Upper lobe of left lung (tissue), 6 donors: ENCODE measurements at places on chromosomes 12 and 14. TPM values are rescaled to one million over a fixed set of nuclear protein-coding genes. Genes with fewer than 3 reads are reported as not detected.

Gene KRT8
- 331 TPM for total RNA-seq

Gene FZD10
- 0.46 TPM for total RNA-seq

Gene PTGR2
- total RNA-seq: 15.0 TPM

Gene NYNRIN
- 10.6 TPM for total RNA-seq

Gene TCL1B
- not detected for total RNA-seq

Gene MYF6
- not detected for total RNA-seq

Gene TBC1D30
- total RNA-seq: 35.2 TPM

Gene BCL11B
- total RNA-seq: 2.1 TPM

Gene KRT5
- total RNA-seq: 4.7 TPM

Gene STAC3
- 10.5 TPM for total RNA-seq

Gene SERPINA10
- total RNA-seq: not detected

Gene PIK3C2G
- 0.39 TPM for total RNA-seq

Gene SERPINA3
- total RNA-seq: 51.5 TPM

Gene OAS1
- total RNA-seq: 43.0 TPM

Gene SLC2A13
- total RNA-seq: 23.0 TPM

Gene PIANP
- total RNA-seq: 0.83 TPM

Gene KRT2
- total RNA-seq: not detected

Gene MGAT4C
- total RNA-seq: not detected

Gene BLTP3B
- total RNA-seq: 30.4 TPM

GRCh38 chr14:103348154-103348553 is 14.1 kb downstream of the EIF5 start:
- H3K4me3 ChIP-seq: no peak overlapping the region
- no peaks in the 10 kb centered on the region for H3K27me3 ChIP-seq
- H3K36me3 ChIP-seq: peaks cover 5% of the 10 kb centered on the region
- DNase-seq: no peak
- H3K27ac ChIP-seq: no peak overlapping the region
- no peaks in the 10 kb centered on the region for H3K4me1 ChIP-seq

DNA sequence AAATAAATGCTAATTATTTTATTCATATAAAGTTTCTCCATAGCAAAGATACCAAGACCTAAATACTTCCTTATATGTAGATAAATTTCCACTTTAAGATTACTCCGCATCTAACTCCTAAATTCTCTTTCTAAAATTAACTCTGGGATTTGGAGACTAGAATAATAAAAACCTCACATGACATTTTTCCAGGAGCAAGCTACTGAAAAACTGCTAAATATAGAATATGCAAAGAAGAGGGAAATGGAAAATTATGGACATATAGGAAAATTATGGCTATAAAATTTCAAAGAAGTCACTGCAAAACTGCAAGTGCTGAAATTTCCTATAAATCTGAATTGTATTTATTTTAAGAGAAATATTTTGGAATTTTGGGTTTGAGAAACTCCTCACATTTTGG is 186.2 kb downstream of the DUSP6 start:
- H3K4me1 ChIP-seq: peaks cover 14% of the 10 kb centered on the region
- H3K27ac ChIP-seq: no peak overlapping the region
- no peak for DNase-seq
- no peak overlapping the region for H3K4me3 ChIP-seq
- no peaks in the 10 kb centered on the region for H3K36me3 ChIP-seq

- DNase-seq: no peak
- H3K4me1 ChIP-seq: no peaks in the 10 kb centered on the region
- no peak overlapping the region for H3K4me3 ChIP-seq
- no peak overlapping the region for H3K27ac ChIP-seq
- H3K36me3 ChIP-seq: no peaks in the 10 kb centered on the region
Measured at GRCh38 chr12:5777451-5777850, 167.6 kb downstream of the ANO2 start.

- peaks cover 8% of the 10 kb centered on the region for H3K27me3 ChIP-seq
- H3K27ac ChIP-seq: no peak overlapping the region
- DNase-seq: no peak
Measured at GRCh38 chr14:60326274-60326673, 77.3 kb downstream of the PPM1A start.

- H3K4me3 ChIP-seq: no peak overlapping the region
- H3K27me3 ChIP-seq: no peaks in the 10 kb centered on the region
- H3K4me1 ChIP-seq: peaks cover 28% of the 10 kb centered on the region
- H3K27ac ChIP-seq: peak overlapping the region; percentile 41
Measured at GRCh38 chr12:49987625-49988303, 15.0 kb downstream of the AQP6 start.

- H3K4me1 ChIP-seq: no peaks in the 10 kb centered on the region
- H3K4me3 ChIP-seq: no peak overlapping the region
- H3K27me3 ChIP-seq: no peaks in the 10 kb centered on the region
- H3K36me3 ChIP-seq: no peaks in the 10 kb centered on the region
Measured at GRCh38 chr12:117593815-117594400, 232.5 kb upstream of the NOS1 start.

GRCh38 chr14:23916004-23916403 is 37.6 kb upstream of the DHRS4 start:
- peaks cover 8% of the 10 kb centered on the region for H3K4me1 ChIP-seq
- no peak overlapping the region for H3K4me3 ChIP-seq
- H3K36me3 ChIP-seq: no peaks in the 10 kb centered on the region
- no peaks in the 10 kb centered on the region for H3K27me3 ChIP-seq
- H3K27ac ChIP-seq: no peak overlapping the region

GRCh38 chr12:122740351-122740750 is 9.7 kb upstream of the HCAR1 start:
- H3K27ac ChIP-seq: no peak overlapping the region
- no peak overlapping the region for H3K4me3 ChIP-seq
- H3K4me1 ChIP-seq: no peaks in the 10 kb centered on the region
- no peaks in the 10 kb centered on the region for H3K36me3 ChIP-seq
- DNase-seq: no peak
- no peaks in the 10 kb centered on the region for H3K27me3 ChIP-seq

- H3K4me3 ChIP-seq: no peak overlapping the region
- no peaks in the 10 kb centered on the region for H3K36me3 ChIP-seq
- H3K27ac ChIP-seq: no peak overlapping the region
- H3K27me3 ChIP-seq: no peaks in the 10 kb centered on the region
- H3K4me1 ChIP-seq: peaks cover 2% of the 10 kb centered on the region
Measured at GRCh38 chr14:94021416-94022157, 4.6 kb upstream of the OTUB2 start.

DNA sequence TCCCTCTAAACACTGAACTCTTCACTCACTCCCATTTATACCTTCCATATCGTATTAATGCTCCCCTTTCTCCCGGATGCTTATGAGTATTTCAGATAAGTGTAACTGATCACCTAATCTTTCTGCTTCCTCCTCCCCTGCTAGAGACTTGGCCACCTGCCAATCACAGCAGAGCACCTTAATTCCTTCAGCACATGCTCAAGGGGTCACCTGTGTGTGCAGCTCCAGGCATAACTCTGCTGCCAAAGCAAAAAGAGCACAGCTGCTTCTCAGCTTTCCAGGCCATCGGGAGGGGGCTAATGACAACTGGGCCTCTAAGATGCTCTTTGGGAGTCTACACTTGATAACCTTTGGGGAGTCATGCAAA is 106.9 kb upstream of the DYRK2 start:
- H3K27ac ChIP-seq: no peak overlapping the region
- no peaks in the 10 kb centered on the region for H3K36me3 ChIP-seq
- no peak for DNase-seq
- no peak overlapping the region for H3K4me3 ChIP-seq
- H3K27me3 ChIP-seq: no peaks in the 10 kb centered on the region

- no peaks in the 10 kb centered on the region for H3K36me3 ChIP-seq
- no peak for DNase-seq
- H3K27me3 ChIP-seq: no peaks in the 10 kb centered on the region
- H3K27ac ChIP-seq: no peak overlapping the region
Measured at GRCh38 chr14:37988472-37988871, 219.2 kb upstream of the SSTR1 start.

GRCh38 chr12:104730763-104731162 is 227.3 kb downstream of the SLC41A2 start:
- no peaks in the 10 kb centered on the region for H3K27me3 ChIP-seq
- H3K36me3 ChIP-seq: no peaks in the 10 kb centered on the region
- no peak overlapping the region for H3K27ac ChIP-seq
- no peak overlapping the region for H3K4me3 ChIP-seq

GRCh38 chr12:66503746-66504145 is 175.1 kb downstream of the GRIP1 start:
- no peak for DNase-seq
- no peaks in the 10 kb centered on the region for H3K27me3 ChIP-seq
- H3K27ac ChIP-seq: no peak overlapping the region
- H3K36me3 ChIP-seq: no peaks in the 10 kb centered on the region
- no peak overlapping the region for H3K4me3 ChIP-seq

- H3K27ac ChIP-seq: peak overlapping the region; percentile 13
- H3K4me3 ChIP-seq: no peak overlapping the region
- peaks cover 8% of the 10 kb centered on the region for H3K4me1 ChIP-seq
- no peaks in the 10 kb centered on the region for H3K27me3 ChIP-seq
Measured at GRCh38 chr14:24804552-24805212, 170.7 kb upstream of the GZMB start.

GRCh38 chr12:39824505-39825212 is 205.1 kb upstream of the ABCD2 start:
- H3K36me3 ChIP-seq: no peaks in the 10 kb centered on the region
- H3K27ac ChIP-seq: no peak overlapping the region
- no peaks in the 10 kb centered on the region for H3K4me1 ChIP-seq
- no peak for DNase-seq
- no peaks in the 10 kb centered on the region for H3K27me3 ChIP-seq
- H3K4me3 ChIP-seq: no peak overlapping the region

DNA sequence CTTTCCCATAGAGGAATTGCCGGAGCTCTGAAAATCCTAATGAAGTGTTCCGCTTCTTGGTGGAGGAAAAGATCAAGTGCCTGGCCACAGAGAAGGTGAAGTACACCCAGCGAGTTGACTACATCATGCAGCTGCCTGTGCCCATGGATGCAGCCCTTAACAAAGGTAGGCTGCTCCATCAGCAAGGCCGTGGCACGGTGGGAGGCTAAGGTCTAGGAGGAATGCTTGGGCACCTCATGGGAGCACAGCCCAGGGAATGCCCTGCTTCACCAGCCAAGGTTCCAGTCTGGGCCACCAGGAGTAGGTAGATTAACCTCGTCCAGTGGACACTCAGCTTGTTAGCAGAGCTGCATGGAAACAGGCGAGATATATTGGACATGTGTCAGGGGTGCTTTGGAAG is 6.4 kb upstream of the TPI1 start:
- H3K4me1 ChIP-seq: no peaks in the 10 kb centered on the region
- no peak overlapping the region for H3K27ac ChIP-seq
- peaks cover 99% of the 10 kb centered on the region for H3K36me3 ChIP-seq
- DNase-seq: no peak

DNA sequence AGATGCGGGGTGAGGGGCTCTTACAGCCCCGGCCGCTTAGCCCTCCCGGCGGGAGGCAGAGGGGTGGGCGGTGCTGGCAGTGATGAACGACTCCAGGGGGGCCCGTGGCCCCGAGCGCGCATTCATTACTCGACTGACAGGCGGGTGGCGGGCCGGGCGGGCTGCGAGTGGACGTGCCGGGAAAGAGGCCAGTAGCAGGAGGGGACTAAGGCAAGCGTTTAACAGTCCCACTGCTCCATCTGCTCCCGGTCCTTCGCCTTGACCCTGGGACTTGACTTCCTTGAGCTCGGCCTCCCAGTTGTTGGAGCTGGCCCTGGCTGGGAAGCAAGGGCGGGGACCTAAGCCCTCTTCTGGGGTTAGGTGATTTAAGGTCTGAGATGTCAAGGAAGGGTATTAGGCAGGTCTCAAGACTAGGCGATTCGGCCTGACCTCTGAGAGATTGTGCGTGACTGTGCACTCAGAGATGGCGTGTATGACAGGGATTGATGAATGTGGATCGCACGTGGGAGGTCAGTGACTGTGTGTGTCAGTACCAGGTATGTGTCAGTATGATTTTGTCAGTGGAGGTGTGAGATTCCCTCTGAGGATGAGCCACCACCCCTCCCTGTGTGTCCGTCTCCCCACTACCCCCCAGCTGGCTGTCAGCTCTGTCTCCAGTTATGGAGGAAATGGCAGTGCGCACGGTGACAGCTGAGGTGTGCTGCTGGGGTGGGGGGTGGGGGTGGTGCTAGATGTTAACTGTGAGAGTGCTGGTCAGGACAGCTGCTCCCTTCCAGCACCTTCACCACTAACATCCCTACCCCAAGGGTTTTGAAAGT is 3.6 kb upstream of the DNAJC22 start:
- H3K27ac ChIP-seq: peak overlapping the region; percentile 25
- H3K27me3 ChIP-seq: peaks cover 26% of the 10 kb centered on the region
- H3K4me3 ChIP-seq: peak overlapping the region; percentile 41
- DNase-seq: peak; percentile 17
- peaks cover 56% of the 10 kb centered on the region for H3K4me1 ChIP-seq
- H3K36me3 ChIP-seq: no peaks in the 10 kb centered on the region

GRCh38 chr14:101878211-101878821 is 86.1 kb upstream of the DYNC1H1 start:
- no peak for DNase-seq
- H3K36me3 ChIP-seq: peaks cover 26% of the 10 kb centered on the region
- H3K4me1 ChIP-seq: peaks cover 28% of the 10 kb centered on the region
- no peak overlapping the region for H3K27ac ChIP-seq
- no peaks in the 10 kb centered on the region for H3K27me3 ChIP-seq
- H3K4me3 ChIP-seq: no peak overlapping the region
